SK-N-SH (cell line): ENCODE measurements at places on chromosomes 3 and 15. TPM values are rescaled to one million over a fixed set of nuclear protein-coding genes. Genes with fewer than 3 reads are reported as not detected.

DNA sequence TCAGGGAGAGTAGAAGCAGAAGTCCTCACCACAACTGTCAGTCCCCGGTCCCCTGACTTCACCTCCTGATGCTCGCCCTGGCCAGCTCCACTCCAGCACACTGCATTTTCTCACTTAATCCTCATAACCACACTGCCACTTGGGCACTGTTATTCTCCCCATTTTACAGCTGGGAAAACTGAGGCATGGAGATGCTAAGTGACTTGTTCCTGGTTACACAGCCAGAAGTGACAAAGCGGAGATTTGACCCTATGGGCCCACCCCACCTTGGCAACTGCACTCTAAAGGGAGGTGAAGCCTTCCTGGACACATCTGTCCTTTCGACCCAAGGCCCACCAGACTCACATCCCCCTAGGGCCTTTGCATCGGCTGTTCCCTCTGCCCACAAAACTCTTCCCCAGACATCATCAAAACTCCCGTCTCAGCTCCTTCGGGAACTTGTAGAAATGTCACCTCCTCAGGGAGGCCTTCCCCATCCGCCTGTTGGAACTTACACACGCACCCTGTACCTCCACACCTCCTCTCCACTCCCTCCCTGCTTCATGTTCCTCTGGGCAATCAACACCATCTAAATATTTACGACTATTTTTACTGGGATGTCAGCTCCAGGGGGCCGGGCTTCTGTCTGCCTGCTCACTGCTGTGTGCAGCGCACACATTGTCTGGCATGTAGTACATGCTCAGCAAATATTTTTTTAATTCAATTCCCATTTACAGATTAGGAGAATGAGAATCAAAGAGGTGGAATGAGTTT lies 3.1 kb downstream of the GRIP2 start:
- no peaks in the 10 kb centered on the region for H3K36me3 ChIP-seq
- peaks cover 6% of the 10 kb centered on the region; the same call in 1 of the 2 replicates for H3K27me3 ChIP-seq
- H3K4me1 ChIP-seq = peaks cover 54% of the 10 kb centered on the region; the same call in 1 of the 2 replicates
- no peak overlapping the region for H3K4me3 ChIP-seq

DNA sequence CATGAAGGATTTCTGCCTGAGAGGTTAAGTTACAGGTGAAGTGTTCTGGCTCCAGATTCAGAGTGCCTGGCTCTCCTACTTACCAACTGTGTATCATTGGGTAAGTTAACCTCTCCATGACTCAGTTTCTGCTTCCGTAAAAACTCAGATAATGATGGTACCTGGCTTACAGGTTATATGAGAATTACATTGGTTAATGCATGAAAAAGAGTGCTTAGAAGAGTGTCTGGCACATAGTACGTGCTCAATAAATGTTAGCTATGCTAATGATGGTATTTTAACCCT lies 23.8 kb downstream of the CFAP161 start:
- no peaks in the 10 kb centered on the region for H3K4me1 ChIP-seq
- H3K27ac ChIP-seq = no peak overlapping the region
- DNase-seq = no peak
- no peaks in the 10 kb centered on the region for H3K36me3 ChIP-seq
- H3K27me3 ChIP-seq = no peaks in the 10 kb centered on the region

- H3K27ac ChIP-seq = peak overlapping the region; percentile 35; the same call in 1 of the 2 replicates
- no peaks in the 10 kb centered on the region for H3K4me1 ChIP-seq
- no peaks in the 10 kb centered on the region for H3K36me3 ChIP-seq
- H3K4me3 ChIP-seq = no peak overlapping the region
Observed at GRCh38 chr3:177802151-177802900, 605.0 kb upstream of the TBL1XR1 start.

DNA sequence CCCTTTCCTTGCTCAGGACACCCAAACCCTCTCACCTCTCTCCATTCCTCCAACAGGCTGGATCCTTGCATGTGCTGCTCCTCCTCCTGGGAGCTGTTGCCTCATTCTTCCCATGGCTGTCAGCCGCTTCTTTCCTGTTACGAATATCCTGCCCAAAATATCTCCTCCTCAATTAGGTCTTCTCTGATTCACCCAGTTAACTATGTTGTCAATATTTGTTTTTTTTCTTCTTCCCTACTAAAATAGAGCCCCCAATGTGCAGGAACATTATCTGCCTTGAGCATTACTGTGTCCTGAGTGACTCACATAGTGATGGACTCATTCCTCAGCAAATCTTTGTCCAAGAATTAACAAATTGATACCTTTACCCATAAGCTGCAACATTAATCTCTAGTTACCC lies 357.2 kb downstream of the CLSTN2 start:
- DNase-seq = no peak
- no peaks in the 10 kb centered on the region for H3K36me3 ChIP-seq
- no peak overlapping the region for H3K4me3 ChIP-seq

GRCh38 chr3:31565288-31565687 lies 32.6 kb downstream of the STT3B start:
- no peaks in the 10 kb centered on the region for H3K27me3 ChIP-seq
- no peak overlapping the region for H3K27ac ChIP-seq
- peaks cover under 1% of the 10 kb centered on the region for H3K36me3 ChIP-seq
- H3K4me3 ChIP-seq = no peak overlapping the region

DNA sequence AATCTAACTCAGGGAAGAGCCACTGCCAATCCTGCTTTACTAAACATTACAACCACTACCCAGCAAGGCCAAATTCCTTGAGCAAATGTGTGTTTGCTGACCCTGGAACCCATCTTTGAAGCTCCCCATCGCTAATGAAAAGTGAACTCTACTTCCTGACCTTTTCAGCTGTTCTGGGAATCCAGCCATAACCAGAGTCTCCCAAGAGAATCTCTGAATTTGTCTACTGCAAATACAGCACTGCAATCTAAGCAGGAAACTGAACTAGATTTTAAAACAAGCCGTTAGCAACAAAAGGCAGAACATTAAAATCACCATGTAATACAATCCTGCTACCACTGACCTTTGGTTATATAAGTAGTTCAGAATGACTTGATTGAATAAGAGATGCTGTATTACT lies 309.2 kb downstream of the MAGI1 start:
- H3K27me3 ChIP-seq = no peaks in the 10 kb centered on the region
- H3K36me3 ChIP-seq = no peaks in the 10 kb centered on the region
- peak overlapping the region; percentile 81 for H3K27ac ChIP-seq

Gene ERC2
- polyA plus RNA-seq = 1.6 and 2.4 TPM in 2 replicates

Gene TGM4
- 0.12 and 0.13 TPM in 2 replicates for polyA plus RNA-seq

Gene HOMER2
- 7.3 and 8.2 TPM in 2 replicates for polyA plus RNA-seq
